ENCODE measurements at places on chromosomes 12 and 14.

DNA sequence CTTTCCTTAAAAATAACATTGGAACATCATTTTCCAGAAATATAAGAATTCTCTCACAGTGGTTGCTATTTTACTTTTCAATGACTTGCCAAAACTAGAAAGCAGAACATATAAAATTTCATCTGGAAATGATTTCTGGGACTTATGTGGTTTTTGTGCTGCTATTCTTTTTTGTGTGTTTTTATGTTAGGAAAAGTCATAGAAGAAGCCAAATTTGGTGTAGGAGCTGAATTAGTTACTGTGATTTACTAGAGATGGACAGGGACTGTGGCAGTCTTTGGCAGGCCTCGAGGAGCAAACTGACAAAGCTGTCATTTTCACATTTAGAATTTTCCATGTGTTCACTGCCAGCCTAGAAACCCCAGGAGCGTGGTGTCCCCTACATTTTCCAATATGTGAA is 38.3 kb upstream of the LDHB start:
- no peak for DNase-seq

DNA sequence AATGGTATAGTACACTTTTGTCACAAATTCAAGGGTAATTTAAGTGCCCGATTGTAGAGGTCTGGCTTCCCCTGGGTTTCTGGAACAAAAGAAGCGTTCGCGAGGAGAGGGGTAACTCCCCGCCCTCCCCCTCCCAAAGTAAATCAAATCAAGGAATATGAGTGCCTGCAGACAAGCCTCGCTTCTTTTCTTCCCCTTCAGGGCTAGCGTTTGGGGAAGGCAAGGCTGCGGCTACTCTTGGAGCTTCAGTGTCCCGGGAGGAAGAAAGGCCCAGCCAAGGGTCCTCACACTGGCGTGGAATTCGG is 456 bp upstream of the TMPO start:
- no peak for DNase-seq

DNA sequence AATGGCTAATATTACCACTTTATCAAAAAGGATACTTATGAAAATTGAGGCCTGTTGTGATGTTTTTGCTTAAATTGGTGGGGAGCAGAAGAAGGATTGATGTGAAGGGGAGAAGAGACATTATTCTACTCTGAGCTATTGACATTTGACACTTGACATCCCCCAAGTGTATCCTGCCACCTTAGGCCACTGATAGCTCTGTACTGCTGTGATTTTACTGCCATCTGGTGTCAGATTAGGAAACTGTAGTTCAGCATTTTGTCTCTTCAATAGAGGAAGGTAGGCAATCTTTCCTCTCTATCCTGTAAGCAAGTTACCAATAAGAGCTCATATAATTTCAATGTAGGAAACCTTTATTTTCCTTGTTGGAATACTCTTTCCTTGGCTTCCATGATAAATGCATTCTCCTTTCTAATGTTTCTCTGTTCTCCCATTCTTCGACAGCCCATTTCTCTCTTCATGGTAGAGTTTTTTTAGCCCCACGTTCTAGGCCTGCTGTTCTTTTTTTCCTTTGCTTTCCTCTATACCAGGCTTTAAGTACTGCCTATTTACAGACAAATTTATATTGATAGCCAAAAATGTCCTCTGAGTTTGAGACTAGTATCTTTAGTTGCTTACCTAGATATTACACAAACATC is 46.3 kb downstream of the PPHLN1 start:
- no peak for DNase-seq

GRCh38 chr12:15782667-15783066 is 6.5 kb downstream of the EPS8 start:
- no peak for DNase-seq

- DNase-seq = no peak
Measured at GRCh38 chr12:54601841-54602240, 13.4 kb upstream of the PPP1R1A start.

- no peak for DNase-seq
Measured at GRCh38 chr14:65012353-65012752, 25.7 kb downstream of the FNTB start.

DNA sequence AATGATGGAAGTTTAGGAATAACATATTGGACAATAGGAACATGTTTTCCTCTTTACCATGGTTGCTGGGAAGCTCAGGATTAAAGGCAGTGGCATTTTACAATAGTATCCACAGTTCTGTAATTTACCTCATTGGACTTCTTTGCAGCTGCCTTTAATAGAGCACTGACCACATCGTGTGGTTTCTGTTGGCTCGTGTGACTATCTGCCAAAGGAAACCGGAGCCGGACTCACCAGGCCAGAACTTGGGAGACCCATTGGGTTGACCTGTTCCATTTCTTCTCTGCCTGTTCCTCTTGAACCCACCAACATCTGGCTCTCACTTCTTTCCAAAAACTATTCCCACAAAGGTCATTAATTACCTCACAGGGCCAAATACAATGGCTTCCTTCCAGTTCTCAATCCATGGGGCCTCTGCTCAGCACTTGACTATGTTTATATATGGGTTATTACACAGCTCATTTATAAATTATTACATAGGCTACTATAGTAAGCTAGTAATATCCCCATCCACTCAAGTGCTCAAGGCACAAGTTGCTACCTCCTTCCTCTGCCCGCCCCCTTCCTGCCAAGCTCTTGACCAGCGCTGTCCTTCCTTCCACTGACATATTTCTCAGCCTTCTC is 121.5 kb upstream of the VASH1 start:
- DNase-seq = no peak

- DNase-seq = no peak
Measured at GRCh38 chr14:74429991-74430390, 4.0 kb upstream of the SYNDIG1L start.

DNA sequence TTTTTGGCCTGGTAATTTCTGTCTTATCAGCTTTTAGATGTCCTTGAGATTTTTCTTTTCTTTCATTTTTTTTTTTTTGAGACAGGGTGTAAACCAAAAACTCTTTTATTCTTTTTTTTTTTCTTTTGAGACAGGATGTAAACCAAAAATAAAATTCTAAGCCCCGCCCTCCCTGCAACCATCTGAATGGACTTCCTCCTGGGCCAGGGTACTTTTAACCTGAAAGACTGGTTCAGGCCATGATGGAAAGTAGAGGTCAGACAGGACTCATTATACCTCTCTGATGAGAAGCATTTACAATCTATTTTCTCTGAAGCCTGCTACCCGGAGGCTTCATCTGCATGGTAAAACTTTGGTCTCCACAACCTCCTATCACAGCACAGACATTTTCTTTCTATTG is 33.5 kb upstream of the TCL1B start:
- no peak for DNase-seq

GRCh38 chr14:55502746-55503284 is 62.4 kb upstream of the TBPL2 start:
- DNase-seq = no peak
